ENCODE measurements at places on chromosomes 6 and 20.

- peak; percentile 35 for DNase-seq
Measured at GRCh38 chr6:42783876-42784642, 2.2 kb downstream of the BICRAL start.

DNA sequence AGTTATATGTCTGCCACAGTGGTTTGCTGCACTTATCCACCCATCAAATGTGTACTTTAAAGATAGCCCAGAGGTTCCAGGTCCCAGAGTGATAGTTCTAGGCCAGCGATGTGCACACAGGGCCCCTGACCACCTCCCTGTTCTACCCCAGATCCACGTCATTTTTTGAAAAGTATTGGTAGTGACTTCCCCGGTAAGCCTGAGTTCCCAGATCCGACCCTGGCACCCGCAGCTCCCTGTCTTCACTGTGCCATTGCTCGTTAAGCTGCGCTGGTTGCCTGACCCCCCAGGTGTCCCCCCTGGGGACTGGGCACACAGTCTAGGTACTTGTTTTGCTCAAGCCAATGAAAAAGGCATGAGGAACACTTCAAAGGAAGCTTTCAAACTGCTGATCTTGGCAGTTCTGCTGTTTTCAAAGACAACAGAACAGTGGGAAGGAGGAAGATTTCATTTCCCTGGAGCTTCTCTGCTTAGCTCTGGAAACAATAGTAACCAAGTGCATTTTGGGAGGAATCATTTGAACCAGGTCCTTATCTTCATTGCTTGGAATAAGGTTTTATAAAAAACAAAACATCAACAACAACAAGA, 116.3 kb upstream of the TAB2 start:
- DNase-seq = no peak

GRCh38 chr20:48231253-48231930, 446.1 kb upstream of the SULF2 start:
- DNase-seq = no peak

DNA sequence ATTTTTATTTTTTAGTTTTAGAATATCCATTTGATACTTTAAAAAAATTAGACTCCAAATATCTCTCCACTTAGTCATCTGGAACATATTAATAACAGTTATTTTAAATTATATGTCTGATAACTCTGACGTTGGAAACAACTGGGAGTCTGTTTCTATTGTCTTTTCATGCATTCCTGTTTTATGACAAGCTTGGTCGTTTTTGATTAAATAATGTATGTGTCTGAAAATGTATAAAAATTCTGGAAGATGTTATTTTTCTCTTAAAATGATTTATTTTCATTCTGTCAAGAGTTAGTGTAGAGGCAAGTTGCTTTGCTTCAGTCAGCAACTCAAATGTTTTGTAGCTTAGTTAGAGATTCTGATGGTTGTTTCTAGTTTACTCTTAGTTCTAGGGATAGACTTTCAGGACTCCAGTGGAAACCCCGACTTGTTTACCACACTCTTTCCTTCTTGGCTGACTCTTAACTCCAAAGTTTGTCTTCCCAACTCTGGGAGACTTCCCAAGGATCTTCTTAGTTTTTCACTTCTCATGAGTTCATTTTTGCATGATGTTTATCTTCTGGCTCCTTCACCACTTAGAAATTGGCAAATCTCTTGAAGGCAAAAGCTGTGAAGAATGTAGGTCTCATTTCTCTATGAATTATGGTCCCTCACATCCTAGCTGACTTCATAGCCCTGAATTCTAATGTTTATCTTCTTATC, 190.9 kb downstream of the LAMA2 start:
- DNase-seq = no peak

DNA sequence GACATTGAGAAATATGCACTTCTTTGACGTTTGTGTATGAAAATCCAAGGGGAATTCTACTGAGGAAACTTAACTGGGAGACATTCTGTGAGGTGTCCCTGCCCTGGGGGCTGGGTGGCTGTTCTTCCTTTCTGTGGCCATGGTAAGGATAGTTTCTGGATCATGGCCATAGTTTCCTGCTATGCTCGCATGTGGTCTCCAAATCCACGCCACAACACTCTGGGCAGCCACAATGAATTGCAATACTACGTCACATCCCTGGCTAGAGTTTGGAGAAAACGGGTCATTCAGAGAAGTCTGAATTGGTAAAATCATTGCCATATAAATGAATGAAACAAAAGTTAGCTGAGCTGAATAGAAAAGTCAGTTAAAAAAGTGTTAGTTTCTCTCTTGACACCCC, 230.6 kb downstream of the UTRN start:
- no peak for DNase-seq

- DNase-seq = no peak
Measured at GRCh38 chr6:151240036-151240685, 394 bp downstream of the AKAP12 start.

DNA sequence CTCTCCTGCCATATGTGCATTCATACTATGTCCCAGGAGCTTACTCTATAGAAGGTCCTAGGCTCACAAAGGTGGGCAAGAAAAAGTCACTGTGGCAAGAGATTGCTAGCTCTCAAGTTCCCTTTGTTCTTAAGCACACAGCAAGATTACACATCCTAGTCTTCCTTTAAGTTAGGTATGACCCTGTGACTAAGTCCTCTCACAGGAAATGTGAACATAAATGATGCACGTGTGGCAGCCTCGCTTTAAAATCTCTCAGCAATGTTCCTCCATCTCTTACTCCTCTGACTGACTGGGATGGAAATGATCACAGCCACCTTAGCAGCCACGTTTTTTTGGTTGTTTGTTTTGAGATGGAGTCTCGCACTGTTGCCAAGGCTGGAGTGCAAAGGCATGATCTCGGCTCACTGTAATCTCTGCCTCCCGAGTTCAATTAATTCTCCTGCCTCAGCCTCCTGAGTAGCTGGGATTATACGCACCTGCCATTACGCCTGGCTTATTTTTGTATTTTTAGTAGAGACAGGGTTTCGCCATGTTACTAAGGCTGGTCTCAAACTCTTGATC, 35.7 kb upstream of the HAO1 start:
- DNase-seq = no peak

DNA sequence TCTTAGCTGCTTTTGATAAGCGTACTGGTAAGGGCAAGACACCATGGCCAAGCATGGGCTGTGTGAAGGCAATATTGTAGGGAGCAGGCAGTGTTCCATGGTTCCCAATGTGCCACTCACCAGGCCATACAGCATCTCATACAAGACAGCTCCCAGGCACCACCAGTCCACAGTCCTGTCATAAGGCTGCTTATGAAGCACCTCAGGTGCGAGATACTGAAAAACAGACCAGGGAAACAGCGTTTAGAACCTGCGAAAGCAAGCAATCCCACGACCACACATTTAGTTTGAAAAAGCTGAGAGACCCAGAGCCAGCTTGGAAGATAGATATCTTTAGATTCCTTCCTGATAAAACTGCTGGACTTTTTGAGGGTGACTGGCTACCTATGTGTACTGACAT, 119.1 kb upstream of the SLC2A12 start:
- DNase-seq = no peak

DNA sequence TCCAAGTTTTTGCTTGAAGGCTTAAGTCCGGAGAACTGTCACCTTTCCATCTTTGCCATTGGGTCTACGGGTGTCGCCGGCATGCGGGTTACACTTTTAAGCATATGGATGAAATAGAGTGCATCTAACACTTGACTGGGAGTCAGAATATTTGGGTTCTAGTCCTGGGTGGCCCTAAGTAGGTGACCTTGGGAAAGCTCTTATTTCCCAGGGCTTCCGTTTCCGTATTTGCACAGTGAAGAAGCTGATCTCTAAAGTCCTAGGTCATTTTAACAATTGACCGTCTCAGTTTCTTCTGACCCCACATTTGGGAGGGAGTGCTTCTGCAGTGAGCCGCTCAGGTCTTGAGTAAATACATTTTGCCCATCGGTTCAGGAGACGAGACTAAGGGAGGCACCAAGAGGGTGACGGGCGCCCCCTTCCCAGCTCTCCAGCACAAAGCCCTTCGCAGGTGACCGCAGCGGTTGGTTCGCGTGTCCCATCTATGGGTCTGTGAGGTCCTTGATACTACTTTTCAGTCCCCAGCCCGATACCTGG, 651 bp upstream of the BLTP3A start:
- peak; percentile 32 for DNase-seq

- no peak for DNase-seq
Measured at GRCh38 chr6:43078691-43079090, 2.6 kb downstream of the PTK7 start.

GRCh38 chr6:144647406-144647964, 362.4 kb downstream of the UTRN start:
- DNase-seq = no peak

- DNase-seq = peak; percentile 4
Measured at GRCh38 chr6:111113336-111114086, 26.2 kb downstream of the SLC16A10 start.

- no peak for DNase-seq
Measured at GRCh38 chr20:17867131-17867925, 101.3 kb downstream of the SNX5 start.

DNA sequence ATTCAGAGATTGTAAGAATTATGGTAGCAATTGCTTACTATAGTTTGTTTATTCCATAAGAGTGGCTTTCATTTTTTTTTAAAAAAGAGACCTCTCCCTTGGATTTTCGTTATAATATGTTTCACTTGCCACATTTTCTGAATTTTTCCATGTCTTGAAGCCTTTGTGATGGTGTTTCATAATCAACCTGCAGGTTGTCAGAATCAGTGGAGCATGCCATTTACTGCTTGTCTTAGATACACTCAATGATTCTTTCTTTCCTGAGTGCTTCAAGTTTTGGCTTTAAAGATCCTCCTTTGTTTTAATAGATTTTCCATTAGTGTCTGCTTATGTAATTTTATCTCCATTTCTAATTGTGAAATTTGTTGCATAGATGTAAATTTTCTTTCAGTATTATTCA, 31.2 kb downstream of the KCNQ5 start:
- DNase-seq = no peak

DNA sequence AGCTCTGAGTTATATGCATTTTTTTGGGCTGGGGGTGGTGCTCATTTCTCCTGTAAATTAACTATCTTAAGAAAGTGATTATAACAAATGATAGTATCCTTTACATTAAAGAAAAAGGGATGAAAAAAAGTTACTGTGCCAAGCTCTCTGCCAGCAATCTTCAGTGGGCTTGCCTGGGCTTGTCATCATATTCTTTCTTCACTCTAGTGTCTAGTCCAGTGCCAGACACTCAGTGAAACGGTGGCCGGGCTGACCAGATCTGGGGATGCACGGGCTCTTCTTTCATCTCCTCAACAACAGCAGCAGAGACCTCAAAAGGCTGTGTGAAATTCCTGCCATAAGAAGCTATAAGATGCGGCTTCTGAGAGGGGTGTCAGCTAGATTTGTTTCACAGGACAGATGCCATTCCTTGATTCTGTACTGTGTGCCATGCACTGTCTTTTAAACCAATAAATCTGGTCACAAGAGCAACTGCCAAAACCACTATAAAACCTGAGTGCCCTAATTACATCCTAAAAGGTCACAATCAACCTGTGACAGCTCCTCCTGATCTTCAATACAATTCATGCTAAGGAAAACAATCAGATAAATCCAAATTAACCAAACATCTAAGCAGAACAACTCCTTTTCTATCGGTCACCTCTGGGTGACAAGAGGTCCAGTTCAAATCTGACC, 12.1 kb downstream of the EXOC2 start:
- no peak for DNase-seq

DNA sequence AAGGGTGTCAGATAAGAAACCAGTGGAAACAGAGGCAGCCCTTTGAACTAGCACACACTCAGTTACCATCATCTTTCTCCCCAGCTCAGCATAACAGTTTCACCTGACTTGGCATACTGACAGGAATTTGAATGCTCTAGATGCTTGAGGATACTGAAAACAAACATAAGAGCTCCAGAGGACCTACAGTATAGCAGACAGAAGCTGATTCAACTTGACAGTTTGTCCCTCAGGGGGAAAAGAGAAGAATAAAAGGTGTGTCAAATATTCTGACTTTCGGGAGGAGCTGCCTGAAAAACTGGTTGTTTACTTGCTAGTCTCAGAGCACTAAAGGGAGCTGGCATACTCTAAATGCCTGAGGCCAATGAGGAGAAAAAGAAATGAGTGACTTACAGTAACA, 35.1 kb downstream of the EYS start:
- DNase-seq = no peak

GRCh38 chr6:134516582-134516981, 198.7 kb upstream of the SGK1 start:
- DNase-seq = no peak

DNA sequence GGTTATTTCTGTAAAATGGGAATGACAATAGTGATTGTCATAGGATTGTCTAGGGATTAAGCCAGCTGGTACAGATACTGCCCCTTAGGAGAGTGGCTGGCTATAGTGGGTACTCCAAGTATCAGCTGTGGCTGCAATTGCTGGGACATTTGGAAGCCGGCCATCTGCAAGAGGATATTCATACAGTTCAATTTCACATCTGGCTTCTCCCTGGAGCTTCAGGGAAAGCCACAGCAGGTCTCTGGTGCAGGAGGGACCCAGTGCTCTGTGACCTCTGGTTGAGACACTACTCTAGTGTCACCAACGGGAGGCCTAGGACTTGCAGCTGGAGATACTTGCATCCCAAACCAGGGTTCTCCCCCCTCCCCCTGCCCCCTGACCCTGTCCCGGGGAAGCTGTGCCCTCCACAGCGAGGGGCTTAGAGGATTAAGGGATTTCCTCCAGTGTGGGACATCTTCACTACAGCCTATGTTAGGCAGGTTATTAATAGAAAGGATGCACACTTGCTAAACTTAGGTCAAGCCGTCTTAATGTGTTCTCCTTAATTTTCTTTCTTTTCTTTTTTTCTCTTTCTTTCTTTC, 2.7 kb downstream of the SLC2A10 start:
- DNase-seq = no peak

GRCh38 chr20:43767686-43768474, 41.1 kb upstream of the GTSF1L start:
- no peak for DNase-seq

DNA sequence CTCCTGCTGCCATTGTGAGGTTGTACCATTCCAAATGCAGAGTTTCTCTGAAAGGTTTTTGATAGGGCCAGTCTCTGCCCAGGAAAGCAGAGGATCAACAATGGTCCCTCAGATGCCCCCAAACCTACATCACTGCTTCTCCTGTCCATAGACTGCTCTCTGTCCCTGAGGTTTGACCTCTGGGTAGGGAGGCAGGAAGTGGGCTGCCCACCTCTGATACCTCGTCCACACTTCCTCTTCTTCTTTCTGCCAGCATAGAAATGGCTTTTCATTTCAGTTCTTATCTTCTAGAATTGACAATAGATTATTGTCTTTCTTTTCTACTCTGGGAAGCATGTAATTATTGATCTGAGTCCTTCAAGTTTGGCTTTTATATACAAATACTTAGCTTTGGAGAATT, 170.6 kb downstream of the TRMT11 start:
- DNase-seq = no peak

- DNase-seq = no peak
Measured at GRCh38 chr6:27163834-27164233, 83.7 kb upstream of the PRSS16 start.

DNA sequence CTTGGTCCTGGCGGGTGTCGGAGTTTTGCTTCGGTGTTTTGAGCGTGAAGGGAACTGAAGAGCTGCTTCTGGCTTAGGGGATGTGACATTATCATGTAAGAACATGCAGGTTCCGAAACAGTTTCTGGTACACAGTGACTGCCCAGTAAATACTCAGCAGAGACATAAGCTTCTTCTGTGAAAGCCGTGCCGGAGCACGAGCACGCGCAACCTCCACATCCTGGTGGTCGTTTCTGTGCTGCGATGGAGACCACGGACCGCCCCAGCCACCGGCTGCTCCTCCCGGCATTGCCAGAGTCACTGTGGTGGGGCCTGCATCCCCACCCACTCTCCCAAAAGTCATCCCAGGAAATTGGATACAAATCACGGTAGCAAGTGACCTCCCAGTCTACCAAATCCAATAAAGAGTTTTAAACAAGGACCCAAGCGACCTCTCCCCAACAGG, 18.7 kb downstream of the KIF25 start:
- no peak for DNase-seq

GRCh38 chr20:60695226-60696000, 556.6 kb upstream of the CDH4 start:
- DNase-seq = no peak

All from CD4-positive, alpha-beta T cell treated with Interleukin-6 at 100 ng/mL for 8 hours (primary cell).